Activated T-helper 1 cell treated with anti-CD3 and anti-CD28 coated beads, Interleukin-2, amount 50 U/mL, for 16 hours (primary cell): ENCODE measurements at places on chromosomes 2 and 18.

GRCh38 chr2:128797533-128797932 lies 478.9 kb upstream of the HS6ST1 start:
- no peak for DNase-seq

- DNase-seq = no peak
Observed at GRCh38 chr2:98433363-98433964, 11.2 kb upstream of the INPP4A start.

GRCh38 chr2:115842306-115842705 lies 1399.9 kb downstream of the DPP10 start:
- no peak for DNase-seq

- no peak for DNase-seq
Observed at GRCh38 chr2:176234940-176235339, 34.3 kb upstream of the MTX2 start.

DNA sequence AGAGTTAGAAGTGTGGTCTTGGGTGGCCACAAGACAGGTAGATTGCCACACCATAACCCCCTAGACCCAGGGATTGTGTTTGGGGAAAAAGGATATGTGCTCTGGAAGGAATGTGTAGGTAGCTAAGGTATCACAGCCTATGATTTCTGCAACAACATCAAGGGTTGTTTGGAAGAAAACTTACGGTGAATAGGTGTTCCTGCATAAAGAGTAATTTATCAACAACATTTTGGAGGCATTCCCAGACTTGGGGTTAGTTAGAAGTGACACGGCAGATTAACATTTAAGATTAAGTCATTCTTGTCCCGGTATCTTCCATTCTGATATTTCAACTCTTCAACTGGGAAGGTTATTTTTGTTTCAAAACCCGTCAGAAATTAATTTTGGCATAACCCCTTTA lies 65.5 kb downstream of the SPP2 start:
- DNase-seq = no peak

- DNase-seq = no peak
Observed at GRCh38 chr18:54357082-54357659, 487 bp downstream of the STARD6 start.

- no peak for DNase-seq
Observed at GRCh38 chr2:84674586-84674985, 158.3 kb downstream of the DNAH6 start.

GRCh38 chr2:160942476-160943142 lies 217.6 kb upstream of the TANK start:
- DNase-seq = no peak

DNA sequence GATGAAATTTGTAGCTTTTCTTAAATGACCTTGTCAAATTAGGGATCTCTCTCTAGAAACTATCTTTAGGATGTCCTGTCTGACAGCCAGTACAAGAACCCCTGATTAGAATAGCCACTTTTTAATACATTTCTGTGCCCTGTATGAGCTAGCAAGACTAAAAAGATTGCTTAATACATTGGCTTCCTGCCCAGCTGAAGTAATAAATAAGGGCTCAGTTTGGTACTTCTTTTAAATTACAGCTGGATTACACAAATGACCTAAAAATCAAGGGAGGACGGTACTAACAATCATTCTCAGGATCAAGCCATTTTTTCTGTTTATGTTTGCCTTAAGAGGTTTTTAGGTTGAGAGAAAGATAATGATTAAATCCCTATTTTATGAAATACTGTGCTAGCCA lies 11.6 kb upstream of the OLA1 start:
- DNase-seq = no peak

- DNase-seq = no peak
Observed at GRCh38 chr2:161703863-161704262, 79.6 kb downstream of the SLC4A10 start.

DNA sequence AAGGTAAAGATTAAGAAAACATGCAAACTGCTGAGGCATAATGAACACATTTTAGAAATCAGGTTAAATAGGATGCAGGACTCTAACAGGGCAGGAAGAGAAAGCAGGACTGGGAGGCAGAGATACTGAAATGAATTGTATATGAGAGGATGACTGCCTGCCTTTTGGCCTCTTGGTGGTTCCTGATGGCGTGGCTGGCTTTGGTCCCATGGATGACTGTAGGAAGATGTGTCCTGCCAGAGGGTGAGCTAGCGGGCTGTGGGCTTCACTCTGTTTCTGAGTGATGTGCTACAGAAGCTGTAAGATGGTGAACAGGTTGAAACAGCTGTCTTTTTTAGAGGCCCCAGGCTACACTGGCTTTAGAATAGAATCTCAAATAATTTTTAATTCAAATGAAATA lies 517.0 kb downstream of the SLC4A3 start:
- no peak for DNase-seq

GRCh38 chr18:13558124-13558523 lies 168.2 kb downstream of the FAM210A start:
- DNase-seq = no peak

GRCh38 chr2:168687314-168687713 lies 115.1 kb upstream of the NOSTRIN start:
- DNase-seq = no peak

DNA sequence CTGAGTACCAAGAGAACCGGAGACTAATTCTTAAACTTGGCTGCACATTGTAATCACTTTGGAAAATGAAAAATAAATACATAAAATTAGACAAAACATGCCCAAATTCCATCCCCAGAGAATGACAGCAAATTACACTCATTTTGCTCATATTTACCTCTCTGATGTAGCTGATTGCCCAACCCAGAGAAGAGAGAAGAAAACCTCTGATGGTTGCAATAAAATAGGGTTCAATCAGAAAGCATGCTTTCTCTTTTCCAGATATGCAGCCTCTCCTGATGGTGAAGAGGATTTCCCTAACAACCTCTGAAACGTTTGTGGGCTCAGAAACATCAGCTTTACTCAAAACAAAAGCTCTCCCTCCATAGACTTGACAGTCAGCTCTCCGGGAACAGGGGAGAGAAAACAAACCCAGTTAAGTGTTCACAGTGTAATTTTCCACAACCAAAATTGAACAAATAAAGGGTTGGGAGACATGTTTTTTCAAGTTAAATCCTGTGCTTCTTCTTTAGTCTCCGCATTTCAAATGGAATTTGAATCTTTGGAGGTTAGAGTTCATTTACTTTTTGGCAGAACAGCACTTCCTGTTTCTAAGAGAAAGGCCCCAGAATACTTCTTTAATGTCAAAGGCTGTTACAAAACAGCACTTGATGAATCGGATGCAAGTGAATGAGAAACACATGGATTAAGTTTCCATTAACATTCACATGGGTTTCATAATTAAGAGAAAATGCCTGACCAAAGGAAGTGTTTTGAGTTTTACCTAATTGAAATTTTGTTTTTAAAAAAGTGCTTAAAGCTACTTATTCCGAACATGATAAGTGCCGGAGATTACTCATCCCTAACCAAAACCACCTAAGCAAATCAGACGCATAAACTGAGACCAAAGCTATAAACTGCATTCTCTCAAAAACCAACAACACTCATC lies 570.1 kb upstream of the SYT4 start:
- no peak for DNase-seq

DNA sequence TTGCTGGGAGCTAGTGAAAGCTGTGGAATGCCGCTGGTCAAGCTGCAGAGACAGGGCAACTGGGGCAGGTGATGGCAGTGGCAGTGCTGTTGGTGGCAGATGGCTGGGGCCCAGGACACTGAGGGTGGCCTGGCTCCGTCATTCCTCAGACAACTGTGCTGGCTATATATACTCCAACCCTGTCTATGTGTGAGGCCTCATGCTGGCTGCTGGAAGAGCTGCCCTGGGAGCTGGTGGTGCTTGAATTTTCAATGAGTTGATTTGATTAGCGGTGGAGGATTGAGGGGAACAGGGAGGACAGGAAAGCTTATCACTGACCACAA lies 66.5 kb upstream of the TMEM200C start:
- DNase-seq = no peak

GRCh38 chr2:29317077-29317517 lies 201.9 kb downstream of the CLIP4 start:
- no peak for DNase-seq

DNA sequence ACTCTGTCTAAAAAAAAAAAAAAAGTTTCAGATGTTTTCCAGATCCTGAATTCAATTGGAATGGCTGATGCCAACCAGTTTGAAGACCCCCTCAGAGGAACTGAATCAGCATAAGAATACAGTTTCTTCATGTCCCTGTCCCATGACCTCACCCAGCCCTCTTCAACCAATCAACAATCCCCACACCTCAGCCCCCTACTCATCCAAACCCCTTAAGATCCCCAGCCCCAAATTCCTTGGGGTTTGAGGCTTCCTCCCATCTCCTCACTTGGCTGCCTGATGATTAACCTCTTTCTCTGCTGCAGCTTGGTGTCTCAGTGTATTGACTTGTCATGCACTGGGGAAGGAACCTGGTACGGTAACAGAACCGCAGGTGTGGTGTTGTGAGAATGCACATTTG lies 97.6 kb upstream of the CABLES1 start:
- no peak for DNase-seq

DNA sequence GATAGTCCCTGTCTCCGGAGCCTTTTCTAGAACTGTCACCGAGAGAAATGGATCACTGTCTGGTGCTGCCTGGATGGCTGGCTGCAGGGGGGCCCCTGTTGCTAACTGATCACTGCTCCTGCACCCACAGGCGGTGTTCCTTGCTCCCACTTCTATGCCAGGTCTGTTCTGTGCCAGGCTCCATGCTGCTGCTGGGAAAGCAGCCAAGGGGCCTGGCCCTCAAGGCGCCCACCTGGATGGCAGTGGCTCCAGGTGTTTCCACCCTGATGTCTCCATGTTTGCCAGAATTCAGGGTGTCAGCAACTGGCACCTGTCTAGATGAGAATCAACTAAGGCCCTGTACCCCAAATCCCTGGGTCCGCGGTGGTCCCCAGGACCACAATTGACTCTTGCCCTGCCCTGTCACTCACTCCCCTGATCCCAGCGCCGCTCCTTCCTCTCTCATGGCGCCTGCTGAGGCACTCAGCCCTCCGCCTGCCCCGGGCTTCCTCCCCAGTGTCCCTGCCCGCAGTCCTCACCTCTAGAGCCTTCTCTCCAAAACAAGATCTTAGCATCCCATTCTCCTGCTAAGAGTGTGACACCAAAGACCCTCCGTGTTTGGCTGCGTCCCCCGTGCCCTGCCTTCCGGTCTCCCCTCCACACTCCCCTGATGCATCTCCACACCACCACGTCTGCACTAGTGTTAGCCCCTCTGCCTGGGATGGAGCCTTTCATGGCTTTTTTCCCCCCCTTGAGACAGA lies 72.5 kb upstream of the OTOF start:
- DNase-seq = no peak

- no peak for DNase-seq
Observed at GRCh38 chr2:144663207-144663606, 143.3 kb upstream of the ZEB2 start.

GRCh38 chr2:226777611-226778010 lies 22.0 kb downstream of the IRS1 start:
- no peak for DNase-seq

DNA sequence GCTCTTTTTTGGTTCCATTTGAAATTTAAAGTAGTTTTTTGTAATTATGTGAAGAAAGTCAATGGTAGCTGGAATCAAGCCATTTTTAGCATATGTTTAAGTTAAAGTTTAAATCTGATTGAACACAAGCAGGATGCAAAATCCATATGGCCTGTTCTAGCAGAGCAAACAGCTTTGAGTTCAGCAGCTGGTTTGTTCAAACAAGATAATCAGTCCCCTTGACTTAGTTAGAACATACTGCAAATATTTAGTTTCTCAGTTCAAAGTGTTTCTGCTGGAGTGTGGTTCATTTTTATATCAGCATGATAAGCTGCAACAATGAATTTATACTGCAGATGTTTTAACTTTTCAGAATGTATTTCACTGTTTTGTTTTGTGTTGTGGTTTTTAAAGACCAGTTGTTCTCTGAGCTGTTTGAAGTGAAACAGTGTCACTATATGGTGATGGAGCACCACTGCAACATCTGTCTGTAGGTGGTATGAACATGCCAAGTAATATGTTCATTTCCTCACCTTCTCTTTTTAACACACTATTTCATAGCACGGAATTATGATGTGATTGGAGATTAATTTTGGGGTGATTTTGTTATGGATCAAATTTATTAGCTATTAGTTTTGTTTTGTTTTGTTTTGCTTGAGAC lies 125.3 kb downstream of the COL4A4 start:
- DNase-seq = no peak

DNA sequence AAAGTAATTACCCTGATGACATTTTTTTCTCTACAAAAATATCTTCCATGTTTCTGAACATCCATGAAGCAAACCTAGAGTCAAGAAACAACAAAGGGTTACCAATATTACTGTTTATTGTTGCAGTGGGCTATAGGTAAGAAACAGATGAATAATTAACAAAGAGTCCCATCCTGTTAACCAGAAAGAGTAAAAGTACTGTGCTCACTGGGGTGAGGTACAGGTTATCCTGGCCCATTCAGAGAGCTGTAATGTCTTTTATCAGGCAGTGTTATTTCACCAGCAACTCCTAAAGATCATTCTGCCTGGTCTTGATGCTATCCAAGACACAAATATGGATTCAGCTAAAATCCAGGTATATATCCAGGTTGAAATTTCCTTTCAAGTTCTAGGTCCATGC lies 754.9 kb downstream of the SATB2 start:
- no peak for DNase-seq

DNA sequence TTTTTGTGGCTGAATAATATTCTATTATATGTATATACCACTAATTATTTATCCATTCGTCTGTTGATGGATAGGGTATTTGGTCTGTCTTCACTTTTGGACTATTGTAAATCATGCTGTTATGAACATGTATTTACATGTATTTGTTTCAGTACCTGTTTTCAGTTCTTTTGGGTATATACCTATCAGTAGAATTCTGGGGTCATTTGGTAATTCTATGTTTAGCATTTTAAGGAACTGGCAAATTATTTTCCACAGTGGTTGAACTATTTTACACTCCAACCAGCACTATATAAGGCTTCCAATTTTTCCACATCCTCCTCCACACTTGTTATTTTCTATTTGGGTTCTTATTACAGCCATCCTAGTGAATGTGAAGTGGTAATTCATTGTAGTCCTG lies 12.4 kb upstream of the TANK start:
- DNase-seq = no peak

DNA sequence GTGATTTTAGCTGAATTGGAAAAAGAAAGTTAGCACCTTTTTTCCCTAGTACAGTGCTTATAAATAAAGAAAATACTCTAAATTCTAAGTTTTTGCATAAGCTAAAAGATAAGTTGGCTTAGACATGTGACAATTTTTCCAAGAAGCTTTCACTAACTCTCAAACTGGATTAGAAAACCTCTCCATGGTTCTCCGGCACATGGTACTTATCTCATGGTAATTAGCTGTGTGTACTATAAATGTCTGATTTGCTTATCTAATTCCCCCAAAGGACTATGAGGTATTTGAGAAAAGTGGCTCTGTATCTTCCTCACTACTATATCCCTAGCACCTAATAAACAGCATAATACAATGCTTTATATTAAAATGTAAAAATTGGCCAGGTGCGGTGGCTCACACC lies 71.1 kb downstream of the ROCK1 start:
- no peak for DNase-seq

DNA sequence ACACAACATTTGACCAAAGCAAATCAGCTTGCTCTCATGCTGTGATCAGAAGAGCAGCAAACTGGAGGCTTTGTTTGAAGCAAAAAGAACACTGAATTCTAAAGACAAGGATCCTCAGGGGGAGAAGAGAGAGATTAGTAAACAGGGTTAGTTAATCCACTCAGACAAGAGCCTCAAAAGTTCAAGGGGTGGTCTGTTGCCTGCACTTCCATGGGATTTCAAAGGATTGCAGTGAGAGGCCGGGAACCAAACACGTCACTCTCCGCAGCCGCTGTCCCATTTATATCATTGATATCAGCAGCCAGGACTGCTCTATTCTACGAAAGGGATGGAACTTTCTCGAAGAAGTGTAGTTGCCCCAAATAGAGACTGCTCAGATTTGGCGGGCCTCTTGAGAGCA lies 97.8 kb upstream of the SP3 start:
- DNase-seq = no peak
